ENCODE measurements at places on chromosomes 5 and 9.

GRCh38 chr5:109418712-109419352, 9.1 kb upstream of the PJA2 start:
- DNase-seq = no peak

GRCh38 chr5:96256795-96257470, 176.1 kb downstream of the PCSK1 start:
- peak; percentile 73 for DNase-seq

DNA sequence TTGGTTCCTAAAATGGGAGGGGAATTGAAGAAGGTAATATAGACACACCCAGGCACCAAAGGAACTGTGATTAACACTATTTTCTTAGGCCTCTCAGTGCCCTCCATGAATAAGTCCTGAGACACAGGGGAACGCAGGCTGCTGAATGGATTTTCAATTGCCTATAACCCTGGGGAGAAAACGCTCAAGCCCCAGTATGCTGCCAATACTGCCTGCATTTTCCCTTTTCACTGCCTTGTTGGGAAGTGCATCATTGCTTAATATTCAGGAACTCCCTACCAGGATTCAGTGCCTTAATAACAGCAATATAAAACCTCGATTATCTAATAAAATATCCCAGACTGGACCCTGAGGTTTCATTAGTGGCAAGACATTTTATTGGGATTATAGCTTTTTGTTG, 25.4 kb downstream of the APBA1 start:
- no peak for DNase-seq

DNA sequence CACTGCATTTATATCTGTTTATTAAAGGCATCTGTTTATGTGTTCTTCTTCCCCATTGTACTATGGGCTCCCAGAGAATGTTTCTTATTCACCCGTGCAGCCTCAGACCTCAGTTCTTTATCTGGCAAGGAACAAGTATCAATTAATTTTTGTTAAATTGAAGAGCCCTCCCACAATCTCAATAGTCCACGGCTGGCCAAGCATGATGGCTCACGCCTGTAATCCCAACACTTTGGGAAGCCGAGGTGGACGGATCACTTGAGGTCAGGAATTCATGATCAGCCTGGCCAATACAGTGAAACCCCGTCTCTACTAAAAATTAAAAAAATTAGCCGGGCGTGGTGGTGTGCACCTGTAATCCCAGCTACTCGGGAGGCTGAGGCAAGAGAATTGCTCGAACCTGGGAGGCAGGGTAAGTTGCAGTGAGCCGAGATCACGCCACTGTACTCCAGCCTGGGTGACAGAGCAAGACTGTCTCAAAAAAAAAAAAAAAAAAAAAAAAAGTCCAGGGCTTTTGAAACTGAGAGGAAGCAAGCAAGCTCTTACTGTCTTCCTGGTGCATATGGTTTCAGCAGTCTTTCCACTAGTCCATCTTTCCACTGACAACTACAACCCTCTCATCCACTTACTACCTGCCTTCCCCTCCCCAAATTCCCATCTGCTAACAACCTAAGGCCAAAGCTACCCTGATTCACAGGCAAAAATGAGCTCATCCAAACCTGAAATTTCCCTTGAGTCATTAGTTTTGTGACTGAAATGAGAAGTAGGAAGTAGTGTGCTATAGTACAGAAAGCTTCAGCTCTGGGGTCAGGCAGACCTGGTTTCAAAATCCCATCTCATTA, 2.3 kb upstream of the HK3 start:
- no peak for DNase-seq

GRCh38 chr5:1037123-1037670, 28.6 kb downstream of the NKD2 start:
- DNase-seq = peak; percentile 5

- DNase-seq = no peak
Measured at GRCh38 chr9:137417161-137418021, 5.6 kb downstream of the EXD3 start.

GRCh38 chr5:18761801-18762200, 1127.5 kb downstream of the TAF11L14 start:
- DNase-seq = no peak

DNA sequence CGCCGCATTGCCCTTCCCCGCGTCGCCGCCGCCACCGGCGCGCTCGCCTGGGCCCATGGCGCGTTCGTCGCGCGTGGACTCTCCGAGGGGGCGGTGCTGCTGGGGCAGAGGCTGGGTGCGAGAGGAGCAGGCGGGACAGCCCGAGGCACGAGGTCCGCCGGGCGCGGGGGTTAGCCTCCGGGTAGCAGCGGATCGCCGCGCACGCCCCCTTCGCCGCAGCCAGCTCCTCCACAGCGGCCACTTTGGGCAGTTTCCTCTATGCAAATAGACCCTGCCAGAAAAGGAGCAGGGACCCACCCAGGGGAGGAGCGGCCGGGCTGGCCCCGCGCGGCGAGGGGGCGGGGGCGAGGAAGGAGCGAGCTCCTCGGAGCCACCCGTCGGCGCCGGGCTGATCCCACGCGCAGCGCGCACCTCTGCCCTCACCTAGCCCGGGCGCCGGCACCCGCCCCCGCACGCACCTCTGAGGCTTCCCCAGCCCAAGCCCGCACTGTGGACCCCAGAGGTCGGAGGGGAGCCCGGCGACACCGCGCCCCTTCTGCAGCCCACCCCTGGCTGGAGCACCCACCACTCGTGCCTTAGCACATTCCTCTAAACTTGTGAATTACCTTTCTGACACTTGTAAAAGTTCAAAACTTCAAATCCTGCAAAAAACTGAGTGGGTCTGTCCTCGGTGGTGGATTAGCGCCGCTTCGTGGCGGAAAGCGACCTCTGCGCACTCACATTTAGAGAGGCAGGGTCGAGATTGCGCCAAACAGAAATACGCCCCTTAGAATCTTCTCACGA, at the start of gene COL23A1:
Gene COL23A1 (minus strand): TSS at position 253 of the 783 bp plus-strand sequence.
- peak; percentile 13 for DNase-seq

DNA sequence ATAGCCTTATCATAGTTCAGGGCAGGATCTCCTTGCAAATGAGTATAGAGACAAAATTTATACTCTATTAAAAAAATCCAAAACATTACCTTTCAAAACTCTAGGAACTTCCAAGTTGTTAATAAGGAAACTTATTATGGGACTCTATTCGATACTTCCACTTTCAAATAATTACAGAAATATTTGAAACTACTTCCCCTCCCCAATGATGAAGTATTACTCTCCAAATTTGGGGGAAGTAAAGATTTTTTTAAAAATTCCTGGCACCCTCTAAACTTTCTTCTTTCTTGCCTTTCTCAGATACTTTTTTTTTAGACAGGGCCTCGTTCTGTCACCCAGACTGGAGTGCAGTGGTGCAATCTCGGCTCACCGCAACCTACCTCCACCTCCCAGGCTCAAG, 35.1 kb downstream of the ANXA2R start:
- no peak for DNase-seq

- no peak for DNase-seq
Measured at GRCh38 chr5:5598547-5599113, 176.2 kb downstream of the ICE1 start.

All from NCI-H2171 (cell line).